Right lobe of liver (tissue), 6 donors: ENCODE measurements at places on chromosomes 6 and 20. TPM values are rescaled to one million over a fixed set of nuclear protein-coding genes. Genes with fewer than 3 reads are reported as not detected.

The F13A1 gene
- 2.1 TPM for total RNA-seq

The SPDEF gene
- not detected for total RNA-seq

The RIPPLY2 gene
- total RNA-seq, result not detected

The PHF20 gene
- 14.8 TPM for total RNA-seq

The HDGFL1 gene
- total RNA-seq, result not detected

The RHAG gene
- not detected for total RNA-seq

The MAFB gene
- 30.6 TPM for total RNA-seq

The TMEM151B gene
- total RNA-seq, result not detected

The TBX18 gene
- 0.49 TPM for total RNA-seq

The SUMO4 gene
- 1.0 TPM for total RNA-seq

The GLP1R gene
- not detected for total RNA-seq

The TUBB1 gene
- total RNA-seq, result 1.5 TPM

The GSTA3 gene
- not detected for total RNA-seq

The KHDC1 gene
- total RNA-seq, result not detected

The SNX3 gene
- 122 TPM for total RNA-seq
